ENCODE measurements at places on chromosomes 13 and 19.

- no peak for DNase-seq
Observed at GRCh38 chr13:109412283-109412901, 374.0 kb downstream of the IRS2 start.

- no peak for DNase-seq
Observed at GRCh38 chr19:42199440-42200115, 17.9 kb downstream of the DEDD2 start.

- DNase-seq = no peak
Observed at GRCh38 chr13:24247016-24247415, 62.4 kb upstream of the C1QTNF9 start.

DNA sequence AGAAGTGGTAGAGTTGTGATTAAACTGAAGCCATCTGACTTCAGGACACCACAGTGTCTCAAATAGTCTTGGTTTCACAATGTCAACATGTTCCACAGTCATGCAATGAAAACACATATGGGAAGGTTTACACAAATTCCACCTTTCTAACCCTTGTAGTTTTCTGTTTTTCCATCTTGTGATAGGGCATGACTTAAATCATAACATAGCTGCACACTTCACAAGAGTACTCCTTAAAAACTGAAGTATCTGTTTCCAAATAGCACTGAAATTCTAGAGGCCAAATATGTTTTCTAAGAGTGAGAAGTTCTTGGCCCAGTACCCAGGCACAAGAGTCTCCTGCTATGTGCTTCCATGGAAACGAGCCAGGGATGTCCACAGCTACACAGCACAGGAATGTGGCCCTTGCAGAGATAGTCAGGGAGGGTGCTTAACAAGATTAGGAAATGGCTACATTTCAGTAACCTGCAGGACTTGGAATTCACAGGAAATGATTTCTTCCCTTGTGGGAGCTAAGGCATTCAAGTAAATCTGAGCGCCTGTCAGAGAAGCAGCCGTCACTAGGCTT is 269.1 kb downstream of the NDFIP2 start:
- DNase-seq = no peak

All from left forelimb (tissue), 1 donor.